ENCODE measurements at places on chromosomes 7 and 10.

DNA sequence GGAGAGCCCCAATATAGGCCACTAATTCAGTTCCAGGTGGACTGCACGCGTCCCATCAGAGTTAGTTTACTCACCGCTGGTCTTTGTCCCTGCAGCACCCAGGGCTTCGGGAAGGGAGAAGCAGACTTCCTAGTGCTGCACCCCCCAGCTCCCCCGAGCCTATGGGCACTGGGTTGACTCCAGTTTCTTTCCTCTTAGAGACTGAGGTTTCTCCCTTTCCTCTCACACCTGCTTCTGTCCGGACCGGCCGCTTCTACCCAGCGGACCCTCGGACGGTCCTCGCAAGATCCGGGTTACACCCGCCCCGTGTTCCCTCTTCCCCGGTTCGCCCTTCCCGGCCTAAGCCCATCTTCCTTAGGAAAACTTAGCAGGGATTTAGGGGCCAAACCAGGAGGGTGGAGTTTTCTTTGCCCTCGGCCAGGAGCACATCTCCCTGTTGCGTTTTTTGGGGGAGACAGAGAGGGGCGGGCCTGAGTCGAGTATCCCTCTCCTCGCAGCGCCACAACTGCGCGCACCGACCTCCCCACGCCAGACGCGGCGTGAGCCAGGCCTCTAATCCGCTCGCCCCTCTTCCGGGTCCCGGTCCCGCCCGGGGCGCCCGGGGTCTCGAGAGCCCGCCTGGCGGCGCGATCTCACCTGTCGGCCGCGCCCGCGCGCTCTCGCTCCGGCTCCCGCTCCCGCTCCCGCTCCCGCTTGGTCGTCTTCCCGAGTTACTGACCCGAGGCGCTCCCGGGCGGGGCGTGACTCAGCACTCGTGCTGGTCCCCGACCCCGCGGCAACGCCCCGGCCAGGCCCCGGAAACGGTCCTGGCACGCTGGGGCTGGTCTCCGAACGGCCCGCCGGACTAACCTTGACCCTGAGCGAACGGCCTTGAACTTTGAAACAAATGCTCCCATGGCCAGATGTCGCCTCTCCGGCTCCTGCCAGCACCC is at the start of gene AIFM2:
TSS of gene AIFM2 (minus strand) at position 728 of the 932 bp plus-strand sequence. CDS start 8,741 bp downstream, outside the sequence.
- DNase-seq, result no peak

GRCh38 chr7:87156709-87157108 is 4.5 kb downstream of the DMTF1 start:
- DNase-seq, result no peak

DNA sequence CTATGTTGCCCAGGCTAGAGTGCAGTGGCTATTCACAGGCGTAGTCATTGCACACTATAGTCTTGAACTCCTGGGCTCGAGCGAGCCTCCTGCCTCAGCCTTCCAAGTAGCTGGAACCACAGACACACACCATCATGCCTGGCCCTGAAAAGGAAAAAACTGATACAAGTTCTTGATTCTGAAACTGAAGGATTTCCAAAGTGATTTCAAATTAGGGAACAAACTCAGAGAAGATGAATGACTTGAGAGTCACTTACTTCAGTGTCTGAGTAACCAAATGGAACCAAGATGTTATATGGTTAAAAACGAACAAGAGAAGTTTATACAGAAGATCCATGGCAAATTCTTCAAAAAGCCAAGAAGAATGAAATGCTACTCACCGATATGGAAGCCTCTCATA is 14.4 kb downstream of the CWF19L1 start:
- no peak for DNase-seq

DNA sequence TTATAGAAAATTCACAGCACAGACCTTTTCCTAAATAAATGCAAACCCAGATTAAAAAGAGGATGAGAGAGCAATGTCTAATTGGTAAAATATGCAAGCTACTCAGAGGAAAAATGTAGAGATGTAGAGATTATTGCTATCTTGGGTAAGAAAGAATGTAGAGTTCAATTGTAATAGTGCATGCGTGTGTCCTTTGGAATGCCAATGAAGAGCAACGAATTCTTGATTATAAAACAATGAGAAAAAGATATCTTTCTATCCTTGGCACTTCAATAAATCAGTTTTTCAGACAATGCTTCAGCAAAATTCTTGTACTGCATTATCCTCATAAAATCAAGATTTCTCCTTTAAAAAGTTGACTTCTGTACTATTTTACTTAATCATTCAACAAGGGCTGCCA is 50.9 kb downstream of the SEMA3D start:
- no peak for DNase-seq

- no peak for DNase-seq
Measured at GRCh38 chr7:3162289-3162688, 118.6 kb upstream of the CARD11 start.

GRCh38 chr7:28329661-28330363 is 82.5 kb upstream of the CREB5 start:
- DNase-seq, result no peak

GRCh38 chr10:96978621-96979154 is 146.6 kb downstream of the LCOR start:
- no peak for DNase-seq

DNA sequence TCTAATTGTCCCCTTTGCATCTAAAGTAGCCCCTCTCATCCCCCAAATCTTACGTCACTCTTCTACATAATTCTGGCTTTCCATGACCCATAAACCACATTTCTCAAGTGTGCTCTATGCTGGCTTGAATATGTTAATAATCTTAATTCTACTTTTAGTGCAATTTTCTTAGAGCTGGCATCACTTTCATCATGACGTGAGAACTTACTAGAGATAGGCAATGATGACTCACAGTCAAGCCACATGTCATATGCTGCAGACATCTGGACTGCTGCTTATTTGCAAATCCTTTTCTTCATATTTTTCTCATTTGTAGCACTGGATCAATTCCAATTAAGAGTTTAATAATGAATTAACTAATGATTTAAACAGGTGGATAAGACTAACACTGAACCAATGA is 260.7 kb upstream of the PRKCQ start:
- DNase-seq, result no peak

- DNase-seq, result no peak
Measured at GRCh38 chr10:132611026-132611910, 73.7 kb downstream of the INPP5A start.

GRCh38 chr10:61635932-61636331 is 26.8 kb upstream of the CABCOCO1 start:
- no peak for DNase-seq

- DNase-seq, result peak; percentile 20
Measured at GRCh38 chr10:96720422-96721206, at the start of gene PIK3AP1. TSS of gene PIK3AP1 (minus strand) at chr10:96720514. CDS start at chr10:96720394, 120 bp downstream.

DNA sequence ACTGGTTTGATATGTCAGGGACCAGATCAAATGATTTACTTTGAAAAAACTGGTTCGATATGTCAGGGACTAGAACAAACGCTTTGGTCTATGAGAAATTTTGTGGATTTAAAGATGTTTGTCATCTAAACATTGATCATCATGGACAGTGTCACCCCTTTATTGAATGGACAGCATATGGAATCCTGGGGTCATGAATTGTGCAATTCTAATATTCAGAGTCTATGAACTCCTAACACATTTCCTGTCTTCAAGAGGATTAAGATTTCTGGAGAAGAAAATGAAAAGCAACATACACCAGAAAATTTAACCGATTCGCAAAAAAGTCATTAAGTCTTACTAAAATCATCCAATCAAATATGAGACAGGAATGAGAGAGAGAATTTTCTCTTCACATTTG is 106.4 kb upstream of the FAM133B start:
- DNase-seq, result no peak

GRCh38 chr7:154837622-154838021 is 165.3 kb downstream of the PAXIP1 start:
- DNase-seq, result no peak

GRCh38 chr7:149881328-149882247 is 7.8 kb downstream of the ATP6V0E2 start:
- no peak for DNase-seq

DNA sequence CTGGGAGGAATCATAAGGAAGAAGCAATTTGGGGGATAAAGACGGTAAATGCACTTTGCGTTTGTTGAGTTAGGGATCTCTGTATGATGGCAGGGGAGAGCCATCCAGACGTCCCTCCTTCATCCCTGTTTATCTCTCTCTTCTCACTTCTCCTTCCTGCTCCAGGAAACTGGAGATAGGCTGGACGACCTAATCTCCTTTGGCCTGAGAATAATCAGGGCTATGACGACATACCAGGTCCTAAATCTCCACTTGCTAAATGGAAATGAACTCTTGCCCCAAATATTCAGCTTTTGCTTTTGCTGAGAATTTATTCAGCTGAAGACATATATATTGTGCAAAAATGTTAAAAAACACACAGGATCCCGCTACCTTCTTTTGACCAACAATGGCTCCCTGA is 182.9 kb upstream of the INHBA start:
- DNase-seq, result no peak

- no peak for DNase-seq
Measured at GRCh38 chr7:82816272-82816671, 346.4 kb downstream of the PCLO start.

GRCh38 chr7:37414352-37414983 is 34.2 kb downstream of the ELMO1 start:
- no peak for DNase-seq

GRCh38 chr7:43625980-43626379 is 43.1 kb downstream of the STK17A start:
- DNase-seq, result no peak

DNA sequence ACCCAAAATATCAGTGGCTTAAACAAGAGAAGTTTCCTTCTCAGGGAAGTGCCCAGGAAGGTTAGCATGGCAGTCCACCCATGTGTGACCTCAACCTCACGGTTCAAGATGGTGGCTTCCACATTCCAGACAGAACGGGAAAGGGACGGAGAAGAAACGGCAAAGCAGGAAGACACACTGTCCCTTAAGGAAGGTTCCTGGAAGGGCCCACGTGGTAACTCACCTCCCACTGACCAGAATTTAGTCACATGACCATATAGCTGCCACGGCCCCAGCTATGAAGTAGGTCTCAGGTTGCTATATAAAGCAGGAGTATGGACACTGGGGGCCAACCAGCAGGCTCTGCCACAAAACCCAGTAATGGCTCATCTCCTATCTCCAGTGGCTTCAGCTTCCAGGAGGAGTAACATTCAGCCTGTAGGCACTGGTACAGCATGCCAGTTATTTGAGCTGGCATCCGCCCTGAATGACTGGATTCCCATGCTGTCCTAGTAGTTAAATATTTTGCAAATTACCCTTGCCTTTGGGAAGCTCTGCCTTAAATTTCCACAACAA is 278.5 kb upstream of the KLF14 start:
- no peak for DNase-seq

- no peak for DNase-seq
Measured at GRCh38 chr10:44935966-44936295, 23.7 kb upstream of the RASSF4 start.

DNA sequence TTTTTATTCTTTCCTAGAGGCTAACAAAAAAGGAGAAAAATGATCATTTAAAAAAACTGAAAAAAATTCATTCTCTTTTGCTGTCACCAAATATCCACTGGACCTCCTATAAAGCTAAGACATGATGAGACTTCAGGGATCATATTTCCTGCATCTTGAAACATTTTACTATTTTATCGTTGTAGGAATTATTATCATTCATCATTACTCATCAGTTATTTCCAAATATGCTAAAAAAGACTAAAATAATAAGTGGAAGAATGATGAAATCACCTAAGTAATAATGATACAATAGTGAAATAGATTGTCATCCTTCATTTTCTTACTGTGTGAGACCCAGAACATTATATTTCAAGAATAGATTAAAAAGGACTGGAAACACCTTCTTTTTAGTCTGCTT is 28.3 kb downstream of the TAF3 start:
- no peak for DNase-seq

DNA sequence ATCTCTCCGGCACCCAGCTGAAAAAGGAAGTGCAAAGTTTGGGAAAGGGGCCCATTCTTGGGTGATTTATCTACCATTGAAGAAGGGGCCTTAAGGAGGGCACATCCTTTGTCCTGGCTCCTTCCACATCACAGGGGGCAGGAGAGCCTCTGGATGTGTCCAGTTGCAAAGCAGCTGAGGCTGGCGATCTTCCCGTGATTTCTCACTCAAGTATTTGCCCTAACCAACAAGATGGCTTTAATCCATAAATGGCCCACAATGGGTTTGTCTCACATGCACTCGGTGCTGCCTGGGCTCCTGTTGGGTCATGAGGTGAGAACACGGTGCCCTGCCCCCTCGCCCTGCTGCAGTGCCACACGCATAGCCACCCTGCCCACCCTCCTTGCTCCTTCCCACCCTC is 14.2 kb upstream of the FRMPD2 start:
- DNase-seq, result no peak

DNA sequence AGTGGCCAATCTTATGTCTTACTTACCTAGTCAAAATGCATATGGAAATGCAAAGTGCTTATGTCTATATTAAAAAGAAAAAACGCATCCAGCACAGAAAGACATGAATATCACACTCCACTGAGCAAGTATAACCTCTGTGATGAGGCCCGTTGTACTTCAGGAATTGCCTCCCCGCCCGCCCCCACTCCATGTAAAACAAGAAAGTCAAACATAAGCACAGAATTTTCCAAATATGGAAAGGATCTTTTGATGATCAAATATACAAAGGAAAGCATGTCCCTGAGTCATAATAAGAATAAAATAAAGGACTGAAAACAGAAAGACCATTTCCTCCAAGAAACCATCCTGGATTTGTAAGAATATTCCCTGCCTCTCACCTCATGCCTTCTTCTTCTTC is 229.1 kb downstream of the BAMBI start:
- no peak for DNase-seq

DNA sequence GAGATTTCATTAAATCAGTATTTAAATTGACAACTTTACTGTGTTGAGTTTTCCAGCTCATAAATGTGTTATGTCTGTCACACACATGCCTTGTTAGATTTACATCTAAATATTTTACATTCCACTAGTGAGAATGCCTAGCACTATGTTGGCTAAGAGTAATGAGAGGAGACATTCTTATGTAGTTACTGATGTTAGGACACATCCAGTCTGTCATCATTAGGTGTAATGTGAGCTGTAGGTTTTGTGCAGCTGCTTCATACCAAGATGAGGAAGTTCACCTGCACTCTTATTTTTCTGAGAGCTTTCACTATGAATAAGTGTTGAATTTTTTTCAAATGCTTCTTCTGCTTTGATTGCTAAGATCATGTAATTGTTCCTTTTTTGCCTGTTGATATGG is 218.0 kb upstream of the IGFBP3 start:
- DNase-seq, result no peak

DNA sequence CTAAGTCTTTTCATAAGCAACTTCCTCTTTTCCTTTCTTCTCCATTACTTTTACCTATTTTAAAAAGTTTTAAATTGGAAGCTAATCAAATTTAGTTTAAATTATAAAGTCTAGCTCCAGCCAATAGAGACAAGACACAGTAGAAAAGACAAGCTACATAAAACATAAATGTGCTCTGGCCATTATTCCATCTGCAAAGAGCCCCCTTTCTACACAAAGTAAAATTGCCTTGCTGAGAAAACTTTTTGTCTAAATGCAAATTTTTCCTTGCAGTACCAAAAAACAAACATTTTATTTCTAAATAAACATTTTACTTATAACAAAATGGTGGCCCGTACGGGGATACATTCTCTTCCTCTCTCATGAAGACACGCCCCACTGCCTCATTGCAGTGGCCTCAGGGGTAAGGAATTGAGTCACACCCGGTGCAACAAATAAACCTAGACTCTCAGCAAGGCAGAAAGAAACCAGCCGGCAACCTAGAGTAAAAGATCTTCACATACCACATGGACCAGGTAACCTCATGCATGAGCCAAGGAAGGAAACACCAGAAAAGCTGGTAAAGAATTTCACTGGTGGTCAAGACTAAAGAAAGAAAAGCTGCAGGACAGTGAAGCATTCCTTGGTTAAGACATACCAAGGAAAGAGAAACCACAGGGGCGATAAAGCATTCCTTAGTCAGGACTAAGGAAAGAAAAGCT is 71.6 kb upstream of the ZNF746 start:
- DNase-seq, result no peak
